ENCODE measurements at places on chromosomes 4 and X.

DNA sequence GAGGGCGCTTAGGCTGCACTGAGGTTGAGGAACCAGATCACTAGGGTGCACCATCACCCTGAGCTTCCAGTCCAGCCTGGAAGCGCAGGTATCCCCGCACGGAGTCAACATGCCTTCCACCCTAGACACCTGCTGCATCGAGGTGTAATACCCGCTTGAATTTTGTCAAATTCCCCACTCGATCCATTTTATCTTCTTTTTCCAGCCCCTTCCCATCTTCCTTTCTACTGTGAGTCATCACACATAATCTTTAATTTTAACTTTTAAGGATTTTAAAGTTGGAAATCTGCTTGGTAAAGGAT is 821 bp downstream of the PLK4 start:
- no peak for DNase-seq

DNA sequence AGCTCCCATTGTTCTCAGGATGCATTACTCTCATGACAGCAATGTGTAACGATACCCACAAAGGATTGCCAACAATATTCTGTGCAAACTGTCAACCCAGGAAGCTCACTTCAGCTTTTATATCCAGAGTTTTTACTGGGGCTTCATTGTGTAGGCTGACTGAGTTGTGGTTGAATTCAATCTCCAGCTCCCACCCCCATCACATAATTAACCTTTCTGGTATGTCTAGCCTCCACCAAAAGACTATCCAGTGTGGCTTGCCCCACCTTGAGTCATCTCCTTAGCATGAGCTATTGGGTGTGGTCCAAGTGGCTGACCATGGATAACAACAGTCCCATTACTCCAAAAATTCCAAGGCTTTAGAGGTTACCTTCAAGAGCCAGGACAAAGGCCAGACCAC is 17.7 kb upstream of the TAB3 start:
- DNase-seq, result no peak

DNA sequence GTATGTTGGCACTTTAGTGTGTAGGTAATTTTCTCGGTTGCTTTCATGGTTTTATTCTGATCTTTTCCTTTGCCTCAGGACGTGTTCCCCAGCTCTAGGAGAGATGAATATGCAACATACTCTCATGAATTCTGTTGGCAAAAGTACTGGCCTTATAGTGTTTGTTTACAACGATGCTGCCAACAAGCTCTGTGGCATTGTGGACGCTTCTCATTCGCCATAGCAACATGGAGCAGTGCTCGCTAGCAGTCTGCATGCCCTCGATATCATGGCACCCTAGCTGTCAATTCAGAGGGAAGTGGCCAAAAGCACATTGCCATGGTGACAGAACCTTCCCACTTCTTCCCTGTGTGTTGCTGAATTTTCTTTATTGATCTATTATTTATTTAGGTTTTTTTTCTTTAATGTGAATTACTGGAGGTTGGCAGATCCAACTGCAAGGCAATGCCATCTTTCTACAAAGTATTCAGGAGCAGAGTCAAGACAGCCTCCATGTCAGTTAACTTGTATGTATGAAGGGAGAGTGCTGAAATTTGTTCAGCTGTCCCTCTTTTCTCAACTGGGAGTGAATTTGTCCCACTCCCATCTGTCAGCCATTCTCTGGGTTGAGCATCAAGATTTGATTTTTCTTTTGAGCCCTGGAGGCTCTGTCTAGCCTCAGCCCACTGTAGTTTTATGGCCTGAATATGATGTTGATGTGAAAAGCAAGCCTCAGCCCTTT is 224.9 kb upstream of the VCX3A start:
- DNase-seq, result no peak

DNA sequence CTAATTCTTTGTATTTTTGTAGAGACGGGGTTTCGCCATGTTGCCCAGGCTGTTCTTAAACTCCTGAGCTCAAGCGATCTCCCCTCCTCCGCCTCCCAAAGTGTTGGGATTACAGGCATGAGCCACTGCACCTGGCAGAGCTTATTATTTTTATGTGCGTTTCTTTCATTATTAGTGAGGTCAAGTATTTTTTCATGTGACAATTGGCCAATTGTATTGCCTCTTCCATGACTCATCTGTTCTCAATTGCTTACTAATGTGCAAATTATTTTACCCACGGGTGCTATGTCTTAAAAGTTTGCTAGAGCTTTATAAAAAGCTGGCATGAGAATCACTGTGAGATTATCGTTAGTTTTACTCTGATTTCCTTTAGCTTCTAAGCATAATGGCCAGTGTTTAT is 13.0 kb upstream of the ARX start:
- no peak for DNase-seq

DNA sequence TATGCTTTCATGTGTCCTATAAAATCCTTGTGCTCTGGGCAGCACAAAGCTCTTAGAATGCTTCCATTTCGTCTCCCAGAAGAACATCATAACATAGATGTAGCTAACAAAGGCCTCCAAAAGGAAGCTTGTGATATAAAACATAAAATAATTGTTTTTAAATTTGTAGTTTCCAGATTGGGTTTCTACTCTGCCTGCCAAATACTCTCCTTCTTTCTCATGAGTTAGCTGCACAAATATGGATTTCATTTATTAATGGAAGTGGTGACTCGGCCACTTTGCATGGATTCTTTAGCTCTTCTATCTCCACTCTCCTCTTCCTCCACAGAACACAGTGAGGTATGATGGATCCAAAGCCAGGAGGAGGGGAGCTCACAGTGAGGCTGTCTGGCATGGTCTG is 265.4 kb downstream of the COL25A1 start:
- no peak for DNase-seq

Data from stimulated activated CD4-positive, alpha-beta T cell treated with anti-CD3 and anti-CD28 coated beads, TNF-alpha, amount 100 ng/mL, for 4 hours (primary cell).